Stimulated activated CD8-positive, alpha-beta memory T cell treated with anti-CD3 and anti-CD28 coated beads, Interleukin-2, amount 100 ng/mL, for 48 hours (primary cell): ENCODE measurements at places on chromosomes 4 and X.

DNA sequence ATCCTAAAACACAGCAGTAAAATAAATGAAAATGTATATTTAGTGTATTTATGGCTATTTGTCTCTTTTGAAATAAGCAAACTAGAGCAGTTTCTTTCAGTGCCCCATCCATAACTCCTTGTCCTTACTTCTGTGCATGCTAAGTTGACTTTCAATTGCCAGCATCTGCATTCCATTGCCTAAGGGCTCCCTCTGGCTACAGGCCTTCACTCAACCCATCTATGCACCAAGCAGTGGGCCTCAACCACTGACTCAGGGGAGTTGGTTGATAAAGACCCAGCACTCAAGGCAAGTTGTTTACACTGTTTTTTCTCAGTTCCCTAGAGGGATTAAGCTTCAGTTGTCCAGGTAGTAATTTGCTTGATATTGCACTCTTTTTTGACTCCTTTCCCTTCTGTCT is 265.7 kb downstream of the IQCM start:
- DNase-seq = no peak

- no peak for DNase-seq
These were observed 56.7 kb upstream of the HGFAC start for GRCh38 chr4:3384771-3385710.

DNA sequence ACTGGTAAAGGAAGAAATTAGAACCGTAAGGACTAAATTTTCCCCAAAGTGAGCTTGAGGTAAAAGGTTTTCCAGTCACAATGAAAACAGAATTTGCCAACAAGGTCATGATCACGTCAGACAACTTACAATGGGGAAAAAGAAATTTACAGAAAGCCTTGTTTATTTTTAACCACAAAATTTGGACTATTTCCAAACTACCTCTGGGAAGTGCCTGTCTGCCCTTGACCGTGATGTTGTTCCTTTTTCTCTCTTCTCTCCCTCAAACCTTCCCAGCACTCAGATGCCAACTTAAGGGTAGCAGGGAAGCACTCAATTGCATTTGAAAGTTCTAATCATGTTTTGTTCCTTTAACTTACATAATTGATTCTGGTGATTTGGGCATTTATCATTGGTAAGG is 32.5 kb downstream of the MEPE start:
- DNase-seq = no peak

DNA sequence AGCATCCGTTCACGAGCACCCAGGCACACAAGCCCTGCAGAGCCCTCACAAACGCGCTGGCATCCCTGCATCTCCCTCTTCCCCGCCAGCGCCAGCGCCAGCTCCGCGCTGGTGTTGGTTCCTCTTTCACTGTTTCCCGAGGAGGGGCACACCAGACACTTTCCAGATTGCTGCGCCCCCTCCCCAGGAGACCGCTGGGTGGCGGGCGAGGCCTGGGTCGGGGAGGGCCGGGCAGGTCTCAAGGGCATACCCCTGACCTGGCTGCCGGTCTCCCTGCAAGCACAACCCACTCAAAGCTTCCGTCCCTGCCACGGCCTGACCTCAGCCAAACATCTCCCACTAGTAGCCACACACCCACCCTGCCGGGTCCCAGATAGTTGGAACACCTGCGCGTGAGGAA is 2.2 kb upstream of the NKX1-1 start:
- DNase-seq = no peak

GRCh38 chrX:41397219-41397618 is 49.9 kb upstream of the NYX start:
- DNase-seq = no peak

- peak; percentile 65 for DNase-seq
These were observed 44.5 kb downstream of the FGFRL1 start for GRCh38 chr4:1055721-1056590.
